Right renal cortex interstitium (tissue), 3 donors: ENCODE measurements at places on chromosomes 2 and 18.

GRCh38 chr2:24210106-24210455, 35.2 kb downstream of the FAM228A start:
- DNase-seq = no peak

DNA sequence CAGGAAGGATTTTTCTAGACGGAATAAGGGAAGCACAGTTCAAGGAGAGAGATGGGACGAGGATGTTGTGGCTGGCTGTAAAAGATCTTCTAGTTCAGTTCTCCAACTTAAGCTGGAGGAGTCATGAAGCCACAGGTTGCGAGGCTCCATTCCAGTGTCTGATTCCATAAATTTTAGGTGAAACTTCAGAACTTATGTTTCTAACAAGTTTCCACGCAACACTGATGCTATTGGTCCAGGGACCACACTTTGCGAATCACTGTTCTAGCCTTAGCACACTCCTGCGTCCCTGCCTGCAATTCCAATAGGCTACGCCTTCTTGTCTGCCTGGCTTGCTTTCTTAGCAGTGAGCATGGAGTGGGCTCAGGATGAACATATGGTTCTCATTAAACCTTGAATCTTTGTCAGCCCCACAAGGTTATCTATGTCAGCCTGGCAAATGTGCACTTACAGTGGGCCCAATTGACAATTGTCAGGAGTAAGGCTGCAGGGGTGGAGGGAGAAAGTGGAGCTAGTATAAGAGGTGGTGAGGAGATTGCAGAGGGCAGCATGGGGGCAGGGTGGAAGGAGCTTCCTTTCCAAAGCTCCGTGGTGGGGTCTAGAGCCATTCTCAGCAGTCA, 438.1 kb upstream of the ST6GAL2 start:
- no peak for DNase-seq

DNA sequence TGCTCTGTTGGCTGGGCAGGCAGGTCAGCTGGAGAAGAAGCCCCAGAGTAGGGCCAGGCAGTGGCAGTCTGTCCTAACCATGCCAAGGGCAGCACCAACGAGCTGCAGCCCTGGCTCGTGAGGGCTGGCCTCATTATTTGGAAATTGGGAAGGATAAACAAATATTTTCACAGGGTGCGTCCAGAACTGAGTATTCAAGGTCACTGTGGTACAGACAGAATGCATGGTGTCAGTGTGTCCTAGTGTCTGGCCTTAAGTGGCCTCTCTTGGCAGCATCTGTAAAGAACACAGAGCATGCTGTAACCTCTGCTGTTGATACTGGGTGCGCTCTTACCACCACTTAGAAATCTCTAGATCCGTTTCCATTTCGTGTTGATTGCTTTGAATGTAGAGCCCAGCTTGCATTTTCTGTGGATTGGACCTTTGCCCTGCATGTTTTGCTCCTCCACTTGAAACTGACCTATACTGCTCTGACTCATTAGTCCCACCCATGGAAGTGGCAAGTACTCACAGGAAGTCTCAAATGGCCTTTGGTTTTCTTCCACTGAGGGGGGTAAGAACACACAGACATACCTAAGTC, 88.2 kb downstream of the GREB1L start:
- DNase-seq = no peak

DNA sequence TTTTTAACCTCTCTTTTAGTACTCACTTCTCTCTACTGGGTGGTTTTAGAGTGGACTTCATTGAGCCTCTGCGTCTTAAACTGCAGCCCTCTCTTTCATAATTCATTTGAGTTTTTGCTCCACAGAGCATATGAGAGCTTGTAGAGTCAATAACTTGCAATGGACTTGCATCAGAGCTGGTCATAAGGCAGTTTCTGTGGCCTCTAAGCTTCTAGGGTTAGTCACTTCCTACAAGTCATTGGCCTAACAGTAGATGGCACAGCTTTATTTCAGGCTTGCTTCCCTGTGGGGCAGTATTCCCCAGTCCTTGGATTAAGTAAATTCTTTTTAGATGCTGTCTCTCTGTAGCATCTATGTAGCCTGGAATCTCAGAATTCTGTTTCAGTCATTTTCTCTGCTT, 1435.7 kb downstream of the LRP1B start:
- DNase-seq = no peak

- DNase-seq = no peak
Observed at GRCh38 chr2:197372592-197372991, 62.0 kb upstream of the ANKRD44 start.

DNA sequence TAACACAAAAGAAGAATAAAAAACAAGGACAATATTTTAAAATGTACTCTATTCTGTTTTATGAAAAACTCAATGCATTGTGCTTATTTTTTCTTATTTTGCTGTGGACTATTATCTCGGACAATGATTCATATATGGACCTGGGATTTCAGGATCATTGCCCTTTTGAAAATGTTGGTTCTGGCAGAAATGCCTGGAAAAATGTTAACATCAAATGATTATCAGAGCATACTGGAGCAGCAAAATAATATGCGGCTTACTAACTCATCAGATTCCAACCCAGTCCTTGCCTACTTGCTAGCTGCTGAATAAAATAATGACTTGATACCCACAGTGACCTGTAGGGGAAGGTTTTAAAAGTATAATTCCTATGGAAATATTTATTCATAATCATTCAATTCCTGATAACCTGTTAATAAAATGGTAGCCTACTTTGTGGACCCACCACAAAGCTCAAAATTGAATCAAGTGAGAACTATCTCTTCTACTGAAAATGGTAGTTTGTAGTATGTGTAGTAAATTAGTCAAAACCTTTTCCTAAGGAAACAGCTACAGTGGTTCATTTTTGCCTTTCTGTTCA, 117.4 kb downstream of the NEB start:
- DNase-seq = no peak

DNA sequence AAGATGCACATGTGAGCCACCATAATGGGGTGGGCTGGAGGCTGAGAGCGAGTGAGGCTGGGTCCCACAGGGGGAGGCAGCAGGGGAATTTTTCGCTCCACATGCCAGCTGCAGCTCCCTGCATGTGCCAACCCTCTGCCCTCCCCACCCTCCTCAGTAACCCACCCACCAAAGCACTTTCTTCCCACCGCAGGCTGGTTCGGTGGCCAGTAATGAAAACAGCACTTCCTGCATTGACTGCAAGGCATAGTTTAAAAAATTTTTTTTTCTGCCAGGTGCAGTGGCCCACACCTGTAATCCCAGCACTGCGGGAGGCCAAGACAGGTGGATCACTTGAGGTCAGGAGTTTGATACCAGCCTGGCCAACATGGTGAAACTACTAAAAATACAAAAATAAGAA, 147.5 kb upstream of the TTC39C start:
- DNase-seq = no peak

- no peak for DNase-seq
Observed at GRCh38 chr18:7516266-7517117, 50.6 kb upstream of the PTPRM start.

GRCh38 chr2:73263540-73264331, 20.5 kb downstream of the FBXO41 start:
- no peak for DNase-seq

DNA sequence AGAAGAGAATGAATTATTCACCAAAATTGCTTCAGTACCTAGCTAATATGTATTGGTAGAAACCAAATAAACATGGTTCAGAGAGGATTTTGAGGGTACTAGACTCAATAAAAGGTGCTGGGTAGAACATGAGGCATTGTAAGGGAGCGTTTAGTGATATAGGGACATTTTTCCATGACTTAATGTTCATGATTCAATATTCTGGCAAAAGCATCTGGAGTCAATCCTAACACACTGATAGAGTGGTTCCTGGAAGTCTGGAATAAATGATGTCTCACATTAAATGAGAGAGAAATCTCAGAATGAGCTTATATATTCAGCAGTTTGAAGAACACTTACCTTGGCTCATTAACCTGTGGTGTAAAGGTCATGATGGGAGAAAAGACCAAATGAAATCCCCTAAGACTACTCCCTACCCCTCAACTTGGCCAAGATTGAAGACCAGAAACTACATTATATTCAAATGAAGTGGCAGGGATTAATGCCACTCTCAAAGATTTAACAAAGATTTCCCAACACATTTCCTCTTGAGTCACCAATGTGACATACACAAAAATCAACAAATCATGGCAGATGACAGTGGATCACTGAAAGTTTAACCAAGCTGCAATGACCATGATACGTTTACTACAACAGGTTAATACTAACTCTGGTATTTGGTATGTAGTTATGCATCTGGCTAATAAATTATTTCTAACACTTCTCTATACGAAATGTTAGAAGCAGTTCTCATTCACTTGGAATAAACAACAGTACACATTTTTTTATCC, 309.5 kb downstream of the SATB2 start:
- no peak for DNase-seq

DNA sequence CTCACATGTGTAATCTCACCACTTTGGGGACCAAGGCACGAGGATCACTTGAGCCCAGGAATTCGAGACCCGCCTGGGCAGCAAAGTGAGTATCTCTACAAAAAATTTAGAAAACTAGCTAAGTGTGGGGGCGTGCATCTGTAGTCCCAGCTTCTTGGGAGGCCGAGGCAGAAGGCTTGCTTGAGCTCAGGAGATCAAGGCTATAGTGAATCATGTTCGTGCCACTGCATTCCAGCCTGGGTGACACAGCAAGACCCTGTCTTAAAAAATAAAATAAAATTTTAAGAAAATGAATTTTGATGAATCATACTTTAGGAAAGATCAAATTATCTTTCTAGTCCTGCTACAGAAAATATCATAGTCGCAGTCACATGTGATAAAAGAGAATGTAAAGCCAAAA, 46.9 kb downstream of the CABYR start:
- no peak for DNase-seq
